ENCODE measurements at places on chromosomes 7 and 10.

DNA sequence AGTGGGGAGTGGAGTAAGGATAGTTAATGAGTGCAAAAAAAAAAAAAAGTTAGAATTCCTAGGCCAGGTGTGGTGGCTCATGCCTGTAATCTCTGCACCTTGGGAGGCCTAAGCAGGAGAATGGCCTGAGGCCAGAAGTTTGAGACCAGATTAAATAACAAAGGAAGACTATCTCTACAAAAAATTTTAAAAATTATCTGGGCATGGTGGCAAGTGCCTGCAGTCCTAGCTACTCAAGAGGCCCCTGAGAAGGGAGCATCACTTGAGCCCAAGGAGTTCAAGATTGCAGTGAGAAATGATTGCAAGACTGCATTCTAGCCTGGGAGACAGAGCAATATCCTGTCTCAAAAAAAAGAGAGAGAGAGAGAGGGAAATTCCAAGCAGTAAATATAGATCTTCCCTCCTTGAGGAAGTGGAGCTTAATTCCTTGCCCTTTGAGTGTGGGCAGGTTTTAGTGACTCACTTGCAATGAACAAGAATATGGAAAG lies 19.5 kb upstream of the CSTF2T start:
- no peak for DNase-seq

DNA sequence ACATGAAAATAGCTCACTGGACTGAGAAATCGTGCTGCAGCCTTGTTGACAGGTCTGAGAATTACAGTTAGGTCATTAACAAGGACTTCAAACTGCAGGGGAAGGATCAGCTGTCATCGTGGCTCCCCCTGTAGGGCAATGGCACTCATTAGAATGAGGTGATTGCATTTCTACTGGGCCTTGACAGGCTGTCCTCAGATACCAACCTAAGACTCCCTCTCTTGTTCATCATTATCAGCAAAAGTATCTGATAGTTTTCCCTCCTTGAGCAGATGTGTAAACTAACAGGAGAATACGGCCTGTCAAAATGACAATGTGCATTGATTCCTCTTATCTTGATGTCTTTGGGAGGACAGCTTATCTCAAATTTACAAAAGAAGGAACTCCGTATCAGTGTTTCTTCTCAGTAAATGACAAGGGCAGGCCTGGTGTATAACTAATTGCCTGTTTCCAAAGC lies 648.5 kb upstream of the LRRN3 start:
- DNase-seq: peak; percentile 37

DNA sequence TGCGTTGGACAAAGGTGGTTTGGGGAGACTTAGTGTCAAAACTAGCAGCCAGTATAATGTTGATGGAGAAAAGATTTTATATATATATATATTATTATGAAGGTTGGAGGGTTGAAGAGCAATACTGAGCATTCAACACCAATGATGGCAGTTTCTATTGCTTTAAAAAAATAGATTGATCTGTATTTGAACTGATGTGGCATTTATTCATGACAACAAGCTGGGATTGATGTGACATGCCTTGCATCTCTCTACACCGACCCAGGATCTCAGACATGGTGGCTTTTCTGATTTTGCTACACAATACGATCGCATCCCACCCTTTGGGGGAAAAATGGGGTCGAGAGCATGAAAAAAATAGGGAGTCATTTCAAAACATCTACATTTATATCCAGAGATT lies 175.4 kb downstream of the POU6F2 start:
- no peak for DNase-seq

GRCh38 chr10:32338262-32338661 lies 8.7 kb downstream of the EPC1 start:
- no peak for DNase-seq

GRCh38 chr7:103059471-103059870 lies 15.1 kb downstream of the FBXL13 start:
- DNase-seq: no peak

DNA sequence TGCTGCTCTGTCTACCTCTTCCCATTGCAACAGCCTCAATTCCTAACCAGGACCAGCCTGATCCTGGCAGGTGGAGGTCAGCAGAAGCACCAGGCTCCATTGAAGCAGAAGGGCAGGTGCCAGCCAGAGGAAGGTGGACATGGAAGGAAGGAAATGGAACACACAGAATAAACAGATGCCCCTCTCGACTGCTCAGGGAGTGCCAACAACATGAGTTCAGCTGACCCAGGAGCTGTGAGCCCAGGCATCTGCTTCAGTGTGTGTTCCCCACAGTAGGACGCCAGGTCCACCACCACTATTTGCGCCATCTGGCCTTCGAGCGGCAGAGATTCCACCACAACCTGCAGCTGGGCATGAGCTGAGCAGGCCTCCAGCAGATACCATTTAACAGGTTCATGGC lies 56.7 kb downstream of the GPAM start:
- peak; percentile 18 for DNase-seq

DNA sequence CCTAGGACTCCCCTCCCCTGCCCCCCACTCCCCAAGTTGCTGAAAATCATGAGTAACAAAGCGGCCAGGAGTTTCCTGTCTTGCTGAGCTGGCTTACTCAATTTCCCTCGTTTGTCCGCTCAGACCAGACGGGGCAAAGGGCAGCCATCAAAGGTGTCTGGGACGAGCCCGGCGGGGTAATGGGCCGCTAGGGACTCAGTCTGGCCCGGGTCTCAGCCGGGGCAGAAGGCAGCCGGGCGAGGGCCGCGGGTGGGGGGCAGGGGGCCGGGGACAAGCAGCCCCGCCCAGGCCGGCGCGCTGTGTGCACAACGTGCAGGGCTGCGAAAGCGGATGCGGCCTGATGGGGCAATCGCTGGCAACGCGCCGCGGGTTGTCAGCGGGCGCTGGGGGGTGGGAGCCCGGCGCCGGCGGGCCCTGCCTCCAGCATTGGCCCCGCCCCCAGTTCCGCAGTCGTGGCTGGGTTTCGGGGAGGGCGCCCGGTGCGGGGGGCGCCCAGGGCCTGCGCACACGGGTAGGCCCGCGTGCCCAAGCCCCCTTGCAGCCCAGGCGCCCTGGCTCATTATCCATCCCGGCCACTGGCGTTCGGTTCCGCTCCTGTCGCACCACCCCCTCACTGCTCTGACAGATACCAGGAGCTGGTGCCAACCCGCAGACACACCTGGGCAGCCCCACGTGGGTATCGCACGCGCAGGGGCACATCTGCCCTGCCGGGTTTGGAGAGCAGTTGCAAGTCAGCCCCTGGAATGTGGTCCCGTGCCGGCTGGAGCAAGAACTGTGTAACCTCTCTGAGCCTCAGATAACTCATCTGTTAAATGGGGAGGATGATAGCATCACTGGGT lies 35.1 kb downstream of the DNAJB12 start:
- DNase-seq: peak; percentile 92

DNA sequence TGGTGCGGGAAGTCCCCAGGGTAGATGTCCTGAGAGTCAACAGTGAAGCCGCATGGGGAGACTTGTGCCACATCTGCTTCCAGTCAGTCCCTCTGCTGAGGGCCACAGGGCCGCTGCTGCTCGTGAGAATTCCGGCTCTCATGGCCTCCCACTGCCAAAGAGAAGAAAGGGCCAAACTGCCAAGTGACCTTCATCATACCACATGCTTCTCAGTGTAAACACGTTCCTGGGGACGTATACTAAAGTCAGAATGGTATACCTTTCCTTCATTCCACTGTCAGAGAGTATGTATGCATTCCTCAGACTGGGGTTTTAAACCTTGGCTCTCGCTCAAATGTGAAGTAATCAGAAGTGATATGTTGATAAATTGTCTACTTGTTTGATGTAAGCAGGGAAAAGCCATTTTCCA lies 52.8 kb upstream of the SEC61G start:
- no peak for DNase-seq

- DNase-seq: no peak
These were observed 333.7 kb upstream of the PODXL start for GRCh38 chr7:131890176-131890575.

DNA sequence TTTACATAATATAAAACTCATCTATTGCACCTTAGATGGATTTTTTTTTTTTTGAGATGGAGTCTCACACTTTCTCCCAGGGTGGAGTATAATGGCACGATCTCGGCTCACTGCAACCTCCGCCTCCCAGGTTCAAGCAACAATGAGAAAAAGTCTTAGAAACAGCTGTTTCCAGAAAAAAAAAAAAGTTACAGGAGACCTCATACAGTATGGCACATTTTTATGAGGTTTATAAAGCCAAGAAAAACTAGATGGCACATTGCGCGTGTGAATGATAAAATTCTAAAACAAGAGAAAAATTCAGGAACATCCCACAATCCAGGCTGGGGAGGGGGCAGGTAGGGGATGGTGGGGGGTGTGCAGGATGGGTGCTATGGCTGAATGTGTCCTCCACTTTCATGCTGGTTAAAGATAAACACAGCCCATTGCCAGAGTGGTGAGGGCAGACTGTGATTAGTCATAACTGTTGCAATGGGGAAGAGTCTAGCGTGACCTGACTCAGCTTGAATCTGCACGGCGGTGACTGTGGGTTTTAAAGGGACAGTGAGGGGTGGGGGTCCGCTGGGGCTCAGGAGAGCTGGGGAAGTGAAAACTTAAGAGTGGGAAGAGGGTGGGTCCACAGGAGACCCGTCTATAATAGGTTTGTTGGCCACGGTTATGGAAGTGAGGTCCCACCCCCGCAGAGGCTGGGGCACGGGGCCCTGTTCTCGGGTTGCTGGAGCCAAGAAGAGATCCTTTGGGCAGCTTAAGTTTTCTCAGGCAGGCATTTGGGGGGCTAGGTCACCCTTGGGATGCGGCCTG lies 11.9 kb upstream of the LRRC27 start:
- DNase-seq: peak; percentile 40

DNA sequence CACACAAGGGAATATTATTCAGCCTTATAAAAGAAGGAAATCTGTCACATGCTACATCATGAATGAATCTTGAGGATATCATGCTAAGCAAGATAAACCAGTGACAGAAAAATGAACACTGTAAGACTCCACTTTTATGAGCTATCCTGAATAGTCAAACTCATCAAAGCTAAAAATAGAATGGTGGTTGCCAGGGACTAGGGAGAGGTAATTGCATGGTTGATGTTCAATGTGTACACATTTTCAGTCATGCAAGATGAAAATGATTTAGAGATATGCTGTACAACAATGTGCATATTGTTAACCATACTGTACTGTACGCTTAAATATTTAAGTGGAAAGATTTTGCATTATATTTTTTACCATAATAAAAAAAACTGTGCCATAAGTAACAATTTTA lies 1349.1 kb downstream of the XPNPEP1 start:
- DNase-seq: no peak

- no peak for DNase-seq
These were observed 83.0 kb upstream of the INSYN2A start for GRCh38 chr10:127279334-127279774.

DNA sequence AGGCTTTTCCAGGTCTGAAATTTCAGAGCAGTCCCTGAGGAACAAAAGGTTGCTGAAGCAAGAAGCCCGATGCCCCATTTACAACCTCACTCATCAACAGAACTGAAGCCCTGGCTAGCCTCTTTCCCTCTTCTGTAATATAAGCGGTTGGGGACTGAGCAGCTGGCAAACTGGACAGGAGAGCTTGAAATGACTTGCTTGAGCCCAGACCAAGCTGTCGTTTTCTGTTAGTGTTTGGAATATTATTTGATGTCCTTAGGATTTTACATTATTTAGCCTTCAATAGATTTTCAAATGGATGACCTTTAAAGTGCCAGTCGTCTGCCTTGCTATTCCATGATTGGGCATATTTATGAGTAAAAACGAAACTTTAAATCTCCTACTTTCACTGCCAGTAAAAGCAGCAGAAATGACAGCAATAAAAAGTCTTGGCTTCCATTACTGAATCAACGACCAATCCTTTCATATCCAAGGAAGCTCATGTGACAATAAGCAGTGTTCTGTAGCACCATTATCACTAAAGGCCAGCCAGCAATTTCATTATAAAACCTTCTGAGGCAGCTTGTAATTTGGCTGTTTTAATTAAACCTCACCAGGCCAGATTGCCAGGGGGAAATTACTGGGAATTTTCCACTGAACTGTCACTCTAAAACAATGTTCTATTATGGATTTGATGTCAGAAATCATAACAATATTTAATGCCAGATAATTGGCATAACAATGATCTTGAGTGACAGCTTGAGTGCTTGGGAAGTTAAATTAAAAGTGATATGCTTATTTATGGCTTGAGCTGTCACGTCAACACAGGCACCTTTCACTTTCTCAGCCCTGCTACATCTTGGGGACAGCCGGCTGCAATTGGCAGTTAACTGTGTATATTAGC lies 85.9 kb downstream of the LSMEM1 start:
- DNase-seq: no peak

GRCh38 chr10:680745-681144 lies 8.7 kb downstream of the DIP2C start:
- no peak for DNase-seq

DNA sequence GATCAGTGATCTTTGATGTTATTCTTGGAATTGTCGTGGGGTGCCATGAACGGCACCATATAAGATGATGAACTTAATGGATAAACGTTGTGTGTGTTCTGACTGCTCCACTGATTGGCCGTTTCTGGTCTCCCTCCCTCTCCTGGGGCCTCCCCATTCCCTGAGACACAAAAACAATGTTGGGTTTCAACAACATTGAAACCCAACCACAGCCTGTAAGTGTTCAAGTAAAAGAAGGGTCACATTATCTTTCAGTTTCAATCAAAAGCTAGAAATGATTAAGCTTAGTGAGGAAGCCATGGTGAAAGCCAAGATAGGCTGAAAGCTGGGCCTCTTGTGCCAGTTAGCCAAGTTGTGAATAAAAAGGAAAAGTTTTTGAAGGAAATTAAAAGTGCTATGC lies 19.5 kb downstream of the EN2 start:
- no peak for DNase-seq

DNA sequence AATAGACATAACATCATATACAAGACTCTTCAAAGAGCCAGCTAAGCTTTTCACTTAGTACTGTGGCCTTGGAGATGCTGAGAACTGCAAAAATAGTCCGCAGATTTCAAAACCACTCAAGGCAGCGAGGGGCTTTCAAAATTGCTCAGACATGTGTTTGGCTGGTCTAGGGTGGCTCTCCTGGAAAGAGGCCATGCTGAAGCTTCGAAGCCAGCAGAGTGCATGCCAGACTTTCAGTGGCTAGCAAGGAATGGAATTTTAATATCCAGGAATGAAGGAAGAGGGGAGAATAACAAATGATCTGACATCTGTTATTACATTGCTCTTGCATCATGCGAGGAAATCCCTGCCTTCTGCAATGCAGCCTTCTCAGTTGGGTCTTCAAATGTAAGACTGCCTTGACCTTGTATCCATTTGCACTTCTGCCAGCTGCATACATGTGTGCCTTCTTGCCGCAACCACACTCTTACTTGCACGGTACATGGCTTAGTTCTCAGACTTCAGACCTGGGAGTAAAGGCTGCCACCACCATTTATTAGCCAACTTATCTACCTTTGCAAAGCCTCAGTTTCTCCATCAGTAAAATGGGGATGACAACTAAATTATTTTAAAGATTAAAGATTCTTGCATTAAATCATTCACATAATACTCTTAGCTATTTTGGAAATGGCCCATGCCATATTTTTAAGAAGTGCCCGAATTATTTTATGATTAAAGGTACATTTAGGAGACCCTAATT lies 55.9 kb downstream of the ITIH5 start:
- no peak for DNase-seq

Data from activated CD8-positive, alpha-beta T cell treated with anti-CD3 and anti-CD28 coated beads, Interleukin-2, amount 10 ng/mL, durations not matched to agents 7 days and 5 days (primary cell).